T-cell (primary cell): ENCODE measurements at places on chromosomes 2 and 18. TPM values are rescaled to one million over a fixed set of nuclear protein-coding genes. Genes with fewer than 3 reads are reported as not detected.

DNA sequence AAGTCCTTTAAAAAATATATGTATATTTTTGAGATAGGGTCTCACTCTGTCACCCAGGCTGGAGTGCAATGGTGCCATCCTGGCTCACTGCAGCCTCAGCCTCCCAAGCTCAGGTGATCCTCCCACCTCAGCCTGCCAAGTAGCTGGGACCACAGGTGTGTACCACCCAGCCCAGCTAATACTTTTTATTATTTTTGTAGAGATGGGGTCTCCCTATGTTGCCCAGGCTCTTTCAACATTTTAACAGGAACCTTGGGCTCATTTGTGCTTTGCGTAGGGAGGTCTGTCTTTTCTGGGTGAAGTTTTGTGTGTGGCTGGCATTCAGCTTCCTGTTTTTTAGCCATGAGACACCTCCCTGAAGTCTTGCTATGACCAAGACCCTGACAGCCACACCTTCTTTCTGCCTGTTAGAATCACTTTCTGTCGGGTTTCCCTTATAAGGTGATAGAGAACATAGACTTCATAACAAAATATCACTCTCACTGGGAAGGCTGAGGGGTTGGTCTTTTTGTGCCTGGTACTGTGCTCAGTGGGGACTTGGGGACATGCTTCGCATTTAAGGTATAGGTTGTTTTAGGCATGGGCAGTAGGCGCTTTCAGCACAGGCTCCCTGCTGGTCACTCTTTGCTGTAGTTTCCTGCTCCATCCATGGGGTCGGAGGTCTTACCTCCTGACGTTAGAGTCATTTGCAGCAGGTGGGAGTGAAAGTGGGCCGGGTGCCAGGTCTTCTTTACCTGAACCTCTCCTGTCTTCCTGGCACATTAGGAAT lies 3.4 kb downstream of the RAB31 start:
- no peak for DNase-seq
- H3K36me3 ChIP-seq: no peaks in the 10 kb centered on the region
- H3K4me3 ChIP-seq: no peak overlapping the region
- no peaks in the 10 kb centered on the region for H3K4me1 ChIP-seq

DNA sequence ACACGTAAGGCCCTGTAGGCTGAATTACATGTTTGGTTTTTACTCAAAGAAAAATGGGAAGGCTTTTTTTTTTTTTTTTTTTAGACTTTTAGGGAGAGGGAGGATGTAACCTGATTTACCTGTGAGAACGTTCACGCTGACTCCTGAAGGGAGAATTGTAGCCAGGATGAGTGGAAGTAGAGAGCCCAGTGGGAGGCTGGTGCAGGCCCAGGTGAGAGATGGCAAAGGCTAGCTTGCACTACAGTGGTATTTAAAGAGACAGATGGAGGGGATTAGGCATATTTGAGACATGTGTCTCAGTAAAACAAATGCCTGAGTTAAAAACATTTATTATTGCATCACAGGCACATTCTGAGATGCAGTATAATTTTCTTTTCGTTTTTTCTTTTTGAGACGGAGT lies 107.9 kb downstream of the CCDC85A start:
- no peaks in the 10 kb centered on the region for H3K36me3 ChIP-seq
- H3K4me1 ChIP-seq: no peaks in the 10 kb centered on the region
- H3K4me3 ChIP-seq: no peak overlapping the region
- H3K27ac ChIP-seq: no peak overlapping the region
- DNase-seq: no peak

DNA sequence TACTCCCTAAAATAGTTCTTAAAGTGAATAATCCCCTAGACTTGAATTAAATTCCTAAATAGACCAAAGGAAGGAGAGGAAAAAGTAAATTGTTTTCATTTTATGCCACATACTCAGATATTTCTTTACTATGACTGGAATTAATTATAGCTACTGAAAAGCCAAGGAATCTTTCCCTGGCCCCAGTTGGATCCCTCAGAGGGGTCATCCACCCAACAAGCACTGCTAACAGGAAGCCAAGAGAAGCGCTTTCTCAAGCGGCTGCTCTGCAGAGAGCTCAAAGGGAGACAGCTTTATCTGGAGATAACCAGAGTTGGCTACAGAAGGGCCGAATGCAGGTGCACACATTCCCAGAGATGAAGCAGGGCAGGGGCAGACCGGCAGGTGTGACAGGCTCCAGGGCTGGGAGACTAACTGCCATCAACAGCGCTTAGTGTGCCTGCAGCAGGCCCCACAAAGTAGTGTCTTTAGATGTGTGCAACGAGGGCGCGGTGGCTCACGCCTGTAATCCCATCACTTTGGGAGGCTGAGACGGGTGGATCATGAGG lies 51.1 kb downstream of the POLR1A start:
- H3K27ac ChIP-seq: no peak overlapping the region
- H3K36me3 ChIP-seq: peaks cover 40% of the 10 kb centered on the region
- H3K27me3 ChIP-seq: no peaks in the 10 kb centered on the region
- no peak overlapping the region for H3K4me3 ChIP-seq

DNA sequence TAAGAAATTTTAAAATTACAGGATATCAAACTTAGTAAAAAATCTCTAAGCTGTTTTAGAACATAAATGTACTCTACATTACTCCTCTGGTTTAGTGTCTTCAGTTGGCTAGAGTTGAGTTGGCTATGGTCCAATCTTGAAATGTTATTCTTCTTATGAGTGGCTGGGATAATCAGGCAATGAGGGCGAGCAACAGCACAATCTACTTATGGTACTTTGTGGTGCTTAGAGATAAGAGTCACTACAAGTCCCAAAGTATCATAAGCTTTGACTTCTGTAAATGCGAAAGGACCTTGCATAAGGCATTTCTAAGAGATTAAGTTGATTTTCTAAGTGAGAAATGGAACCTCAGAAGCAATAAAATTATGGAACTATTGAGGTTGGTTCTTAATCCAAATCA lies 361.7 kb downstream of the GPD2 start:
- H3K27me3 ChIP-seq: no peaks in the 10 kb centered on the region
- H3K27ac ChIP-seq: no peak overlapping the region
- no peak for DNase-seq
- no peaks in the 10 kb centered on the region for H3K36me3 ChIP-seq

- H3K27ac ChIP-seq: no peak overlapping the region
- no peaks in the 10 kb centered on the region for H3K36me3 ChIP-seq
- no peak overlapping the region for H3K4me3 ChIP-seq
Observed at GRCh38 chr2:11483806-11484617, 18.1 kb upstream of the E2F6 start.

GRCh38 chr18:45752681-45753080 lies 28.7 kb downstream of the SLC14A1 start:
- no peak overlapping the region for H3K4me3 ChIP-seq
- no peak overlapping the region for H3K27ac ChIP-seq
- H3K27me3 ChIP-seq: no peaks in the 10 kb centered on the region
- no peaks in the 10 kb centered on the region for H3K36me3 ChIP-seq
- H3K4me1 ChIP-seq: no peaks in the 10 kb centered on the region

DNA sequence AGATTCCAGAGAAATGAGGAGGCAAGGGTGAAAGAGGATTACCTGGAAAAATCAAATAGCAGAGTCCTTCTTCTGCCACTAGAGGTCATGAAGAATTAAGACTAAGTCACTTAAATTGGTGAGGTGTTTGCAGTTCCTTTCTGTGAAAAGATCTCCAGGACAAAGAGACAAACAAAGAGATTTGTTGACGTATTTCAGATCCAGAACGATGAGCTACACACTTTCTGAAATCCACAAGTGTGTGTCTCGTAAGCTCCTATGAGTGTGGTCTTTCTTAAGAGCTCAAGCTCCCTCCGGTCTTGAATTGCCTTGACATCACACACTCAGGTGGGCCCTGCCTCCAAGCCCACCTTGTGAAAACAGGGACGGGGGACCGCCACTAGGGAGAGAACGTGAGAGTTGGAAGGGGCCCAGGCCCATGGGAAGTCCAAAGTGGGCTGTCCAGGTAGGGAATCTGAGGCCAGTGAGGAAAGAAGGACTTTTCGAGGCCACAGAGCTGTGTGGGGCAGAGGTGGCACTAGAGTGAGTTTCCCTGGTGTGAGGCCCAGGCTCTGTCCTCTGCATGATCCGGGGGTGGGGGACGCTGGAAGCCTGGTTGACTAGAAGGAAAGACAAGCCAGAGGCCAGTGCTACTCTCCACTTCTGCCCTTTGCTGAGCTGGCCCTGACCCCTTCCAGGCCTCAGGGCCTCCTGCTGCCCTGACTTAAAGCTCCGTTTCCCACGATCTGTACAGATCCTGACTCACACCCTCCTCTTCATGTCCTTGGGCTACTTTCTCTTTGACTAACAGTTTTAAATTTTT lies 168.1 kb upstream of the NCK2 start:
- no peak for DNase-seq
- H3K27me3 ChIP-seq: peaks cover 14% of the 10 kb centered on the region
- H3K4me3 ChIP-seq: no peak overlapping the region
- H3K36me3 ChIP-seq: no peaks in the 10 kb centered on the region
- peak overlapping the region; percentile 26 for H3K27ac ChIP-seq

Gene CCDC150
- 0.60 TPM for total RNA-seq

Gene GALNT5
- 0.10 TPM for total RNA-seq

Gene PARD6G
- 0.30 TPM for total RNA-seq
